Bone marrow (tissue), 2 donors: ENCODE measurements at places on chromosomes 5 and 9.

- DNase-seq = no peak
Observed at GRCh38 chr9:89923961-89924504, 319.2 kb downstream of the GADD45G start.

- DNase-seq = no peak
Observed at GRCh38 chr5:107580889-107581820, 89.6 kb downstream of the EFNA5 start.

GRCh38 chr9:119986713-119987112 is 593.3 kb downstream of the CDK5RAP2 start:
- no peak for DNase-seq

GRCh38 chr5:41772785-41773442 is 97.3 kb downstream of the OXCT1 start:
- no peak for DNase-seq

- no peak for DNase-seq
Observed at GRCh38 chr5:174645677-174646076, 78.7 kb upstream of the MSX2 start.

DNA sequence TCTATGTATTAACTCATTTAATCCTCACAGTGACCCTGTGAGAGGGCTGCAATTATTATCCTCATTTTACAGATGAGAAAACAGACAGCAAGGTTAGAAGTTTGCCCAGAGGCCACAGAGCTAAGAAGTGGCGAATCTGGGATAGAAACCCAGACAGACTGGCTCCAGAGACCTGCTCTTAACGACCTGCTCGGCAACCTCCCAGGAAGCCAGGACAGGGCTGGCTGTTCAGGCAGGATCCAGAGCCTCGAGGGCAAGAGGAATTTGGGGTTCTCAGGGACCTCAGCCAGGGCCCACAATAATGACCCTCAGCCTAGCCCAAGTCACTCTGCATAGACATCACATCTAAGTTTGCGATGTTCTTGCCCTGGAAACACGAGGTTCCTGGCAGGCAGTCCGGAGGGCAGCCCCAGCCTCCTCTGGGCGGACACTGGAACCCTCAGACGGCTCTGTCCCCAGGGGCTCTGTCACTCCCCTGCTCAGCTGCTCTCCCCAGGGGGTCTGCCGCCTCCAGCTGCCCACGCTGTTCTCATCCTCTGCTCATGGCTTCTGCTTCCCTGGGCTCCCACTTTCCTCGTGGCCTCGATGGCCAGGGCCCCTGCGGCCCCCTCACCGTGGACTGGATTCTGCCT is 138.5 kb upstream of the ERCC6L2 start:
- DNase-seq = no peak

GRCh38 chr5:33937707-33938506 is 1.7 kb downstream of the RXFP3 start:
- DNase-seq = no peak

DNA sequence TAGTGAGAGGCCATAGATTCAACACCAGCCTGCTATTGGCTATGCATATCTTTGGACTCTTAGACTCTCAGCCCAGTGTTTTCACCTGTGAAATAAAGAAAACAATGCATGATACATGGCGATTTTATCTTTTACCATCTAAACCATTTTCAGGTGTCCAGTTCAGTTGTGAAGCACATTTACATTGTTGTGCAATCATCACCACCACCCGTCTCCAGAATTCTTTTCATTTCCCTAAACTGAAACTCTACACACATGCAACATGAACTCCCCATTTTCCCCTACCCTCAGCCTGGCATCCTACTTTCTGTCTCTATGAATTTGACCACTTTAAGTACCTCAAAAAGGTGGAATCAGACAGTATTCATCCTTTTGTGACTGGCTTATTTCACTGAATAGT is 420.6 kb downstream of the MED10 start:
- DNase-seq = no peak

DNA sequence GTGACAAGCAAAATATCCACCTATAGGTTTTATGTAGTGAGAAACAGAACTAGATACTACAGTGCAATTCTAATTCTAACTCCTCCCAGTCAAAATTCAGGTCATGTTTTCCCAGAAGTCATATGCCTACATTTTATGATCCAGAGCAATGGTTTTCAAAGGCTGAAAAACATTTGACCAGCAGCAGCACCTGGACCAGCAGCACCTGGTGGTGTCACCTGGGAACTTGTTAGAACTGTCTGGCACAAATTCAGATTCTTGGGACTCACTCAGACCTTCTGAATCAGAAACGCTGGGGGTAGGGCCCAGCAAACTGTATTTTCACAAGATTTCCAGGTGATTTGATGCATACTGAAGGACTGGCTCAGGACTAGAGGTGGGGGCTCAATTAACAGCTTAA is 367.7 kb upstream of the RFX3 start:
- no peak for DNase-seq

DNA sequence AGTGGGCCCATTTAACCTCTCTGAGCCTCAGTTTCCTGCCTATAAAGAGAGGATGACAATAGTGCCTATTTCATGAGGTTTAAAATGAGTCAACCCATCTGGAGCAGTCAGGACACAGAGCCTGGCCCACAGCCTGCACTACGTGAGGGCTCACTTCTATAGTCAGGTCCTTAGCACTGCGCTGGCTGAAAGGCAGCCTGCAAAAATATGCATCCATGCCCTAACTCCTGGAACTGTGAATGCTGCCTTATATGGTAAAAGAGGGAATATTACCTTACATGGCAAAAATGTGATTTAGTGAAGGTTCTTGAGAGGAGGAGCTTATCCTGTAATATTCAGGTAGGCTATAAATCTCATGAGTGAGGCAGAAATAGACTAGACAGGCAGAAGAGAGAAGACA is 98.5 kb downstream of the GABBR2 start:
- DNase-seq = no peak

GRCh38 chr5:122093415-122094180 is 15.5 kb upstream of the LOX start:
- DNase-seq = no peak

DNA sequence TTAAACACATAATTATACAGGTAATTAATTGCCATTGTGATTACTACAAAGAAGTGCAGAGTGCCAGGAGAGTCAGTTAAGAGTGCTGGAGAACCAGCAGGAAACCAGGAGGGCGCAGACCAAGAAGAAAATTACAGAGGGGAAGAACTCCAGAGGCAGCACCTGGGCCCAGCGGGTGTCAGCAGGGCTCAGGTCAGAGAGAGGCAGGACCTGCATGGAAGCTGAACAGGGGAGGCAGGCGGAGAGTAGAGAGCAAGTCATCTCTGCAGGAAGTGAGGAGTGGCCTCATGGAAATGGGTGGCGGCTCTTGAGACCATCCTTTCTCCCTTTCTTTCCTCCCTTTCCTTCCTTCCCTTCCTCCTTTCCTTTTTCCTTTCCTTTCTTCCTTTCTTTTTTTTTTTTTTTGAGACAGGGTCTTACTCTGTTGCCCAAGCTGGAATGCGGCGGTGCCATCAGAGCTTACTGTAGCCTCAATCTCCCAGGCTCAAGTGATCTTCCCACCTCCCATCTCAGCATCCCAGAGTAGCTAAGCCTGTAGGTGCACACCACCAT is 4.0 kb upstream of the ZBTB34 start:
- no peak for DNase-seq

GRCh38 chr5:112385566-112385965 is 33.5 kb downstream of the EPB41L4A start:
- no peak for DNase-seq

DNA sequence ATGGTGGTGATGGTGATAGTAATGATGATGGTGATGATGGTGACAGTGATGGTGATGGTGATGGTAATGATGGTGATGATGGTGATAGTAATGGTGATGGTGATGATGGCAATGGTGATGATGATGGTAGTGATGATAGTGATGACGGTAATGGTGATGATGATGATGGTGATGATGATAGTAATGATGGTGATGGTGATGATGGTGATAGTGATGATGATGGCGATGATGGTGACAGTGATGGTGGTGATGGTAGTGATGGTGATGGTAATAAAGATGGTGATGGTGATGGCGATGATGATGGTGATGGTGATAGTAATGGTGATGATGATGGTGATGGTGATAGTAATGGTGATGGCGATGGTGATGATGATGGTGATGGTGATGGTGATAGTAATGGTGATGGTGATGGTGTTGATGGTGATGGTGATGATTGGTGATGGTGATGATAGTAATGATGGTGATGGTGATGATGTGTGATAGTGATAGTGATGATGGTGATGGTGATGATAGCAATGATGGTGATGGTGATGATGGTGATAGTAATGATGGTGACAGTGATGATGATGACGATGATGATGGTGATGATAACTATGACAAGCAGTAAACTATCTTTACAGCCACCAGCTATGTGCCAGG is 38.6 kb downstream of the PHF2 start:
- DNase-seq = no peak

DNA sequence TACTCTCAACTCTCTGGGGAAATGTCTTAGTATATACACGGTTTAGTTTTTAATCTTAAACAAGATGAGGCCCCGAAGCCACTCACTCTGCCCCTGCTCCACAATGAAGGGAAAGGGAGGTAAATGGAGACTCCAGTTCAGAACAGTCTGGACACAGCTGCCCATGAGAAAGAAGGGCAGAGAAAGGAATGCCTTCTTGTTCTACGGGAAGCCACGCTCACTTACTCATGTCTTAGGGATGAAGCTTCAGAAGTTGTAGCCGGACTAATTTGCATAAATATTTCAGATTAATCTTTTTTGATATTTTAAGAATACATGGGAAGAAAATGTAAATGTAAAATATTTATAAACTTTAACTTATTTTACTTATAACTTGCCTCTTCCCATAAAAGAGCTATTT is 94.0 kb downstream of the COL23A1 start:
- no peak for DNase-seq

- no peak for DNase-seq
Observed at GRCh38 chr5:1703352-1704050, 96.1 kb downstream of the MRPL36 start.

DNA sequence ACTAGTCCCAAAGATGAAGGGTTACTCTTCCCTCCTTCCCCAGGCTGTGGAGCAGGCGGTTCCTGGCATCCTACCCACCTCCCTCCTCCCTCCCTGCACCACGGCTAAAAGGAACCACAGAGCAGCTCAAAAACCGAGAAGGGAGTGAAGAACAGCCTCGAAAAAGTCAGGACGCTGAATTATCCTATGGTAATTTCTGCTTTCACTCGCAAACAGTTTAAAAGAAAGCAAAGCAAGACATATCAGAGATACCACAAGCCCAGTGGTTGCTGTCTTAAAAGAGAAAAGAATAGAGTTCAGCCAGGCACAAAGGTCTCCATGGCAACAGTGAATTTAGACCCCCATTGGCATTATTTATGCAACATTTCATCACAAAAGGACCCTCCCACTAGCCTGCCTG is 315.4 kb downstream of the CTNND2 start:
- DNase-seq = no peak

DNA sequence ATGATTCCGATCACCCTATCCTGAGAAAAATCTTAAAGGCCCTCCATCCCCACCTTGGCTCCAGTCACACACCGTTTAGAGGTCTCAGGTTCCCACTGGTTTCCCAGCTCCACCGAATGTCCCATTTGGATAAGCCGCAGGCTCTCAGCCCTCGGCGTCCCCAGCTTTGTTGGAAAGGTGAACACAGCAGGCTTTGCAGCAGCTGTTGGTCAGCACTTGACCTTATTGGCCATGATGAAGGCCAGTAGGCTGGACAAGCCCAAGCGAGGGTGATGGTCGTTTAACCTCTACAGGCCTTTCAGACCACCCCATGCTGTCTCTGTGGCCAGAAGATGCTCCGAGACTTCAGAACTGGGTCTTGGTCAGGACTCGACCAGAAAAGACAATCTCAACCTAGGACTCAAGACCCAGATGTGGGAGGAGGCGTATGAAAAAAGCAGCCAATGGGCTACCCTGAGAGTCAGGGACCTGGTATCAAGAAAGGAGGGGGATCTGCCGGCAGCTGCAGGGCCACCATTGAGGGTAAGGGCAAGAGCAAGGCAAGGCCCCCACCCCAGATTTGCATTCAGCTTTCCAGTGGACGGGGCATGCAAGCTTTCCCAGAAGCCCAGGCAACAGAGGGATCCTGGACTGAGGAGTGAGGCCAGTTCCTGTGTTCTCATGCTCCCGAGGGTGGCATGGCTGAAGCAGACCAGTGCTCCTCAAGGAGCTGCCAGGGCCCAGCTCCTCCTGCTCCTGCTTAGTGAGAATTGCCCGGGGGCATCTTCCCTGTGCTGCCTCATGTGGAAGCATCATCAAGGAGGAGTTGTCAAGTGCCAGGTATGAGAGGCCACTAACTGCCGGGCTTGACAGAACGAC is 13.4 kb downstream of the UBE2QL1 start:
- no peak for DNase-seq

GRCh38 chr9:127848756-127849504 is 5.5 kb downstream of the ENG start:
- DNase-seq = no peak

DNA sequence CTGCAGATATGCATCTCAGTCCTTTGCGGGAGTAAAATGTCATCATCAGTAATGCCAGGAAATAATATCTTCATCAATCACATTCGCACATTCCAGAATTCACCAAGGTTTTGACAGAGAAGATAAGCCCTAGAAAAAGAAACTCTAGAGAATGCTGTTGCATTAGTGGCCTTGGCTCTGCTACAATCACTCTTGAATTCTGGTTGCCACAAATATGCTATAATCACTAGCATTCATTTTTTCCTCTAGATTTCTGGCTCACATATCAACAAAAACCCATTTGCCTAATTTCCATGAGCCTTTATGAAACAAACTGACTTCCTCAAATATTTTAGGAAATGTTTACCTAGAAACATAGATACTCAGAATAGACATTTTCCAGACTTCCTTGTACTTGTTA is 653.4 kb downstream of the ANXA1 start:
- no peak for DNase-seq

DNA sequence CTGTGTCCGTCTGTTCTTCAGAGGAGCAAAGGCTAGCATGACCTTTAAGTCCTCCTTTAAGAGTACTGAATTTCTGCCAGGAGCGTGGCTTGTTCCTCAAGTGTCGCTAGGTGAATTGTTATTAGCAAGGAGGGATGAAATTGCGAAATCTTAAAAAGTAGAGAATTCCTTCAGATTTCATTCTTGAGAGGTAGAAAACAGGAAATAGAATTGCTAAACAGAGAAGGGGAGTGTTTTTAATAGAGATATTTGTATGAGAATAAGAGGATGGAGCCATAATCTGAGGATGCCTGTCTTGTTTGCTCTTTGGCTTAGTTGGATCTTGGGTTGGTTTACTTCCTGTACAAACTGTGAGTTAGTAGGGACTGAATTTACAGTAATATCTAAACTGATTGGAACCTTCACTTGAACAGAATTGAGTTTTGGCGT is 39.2 kb downstream of the EXOSC2 start:
- no peak for DNase-seq

DNA sequence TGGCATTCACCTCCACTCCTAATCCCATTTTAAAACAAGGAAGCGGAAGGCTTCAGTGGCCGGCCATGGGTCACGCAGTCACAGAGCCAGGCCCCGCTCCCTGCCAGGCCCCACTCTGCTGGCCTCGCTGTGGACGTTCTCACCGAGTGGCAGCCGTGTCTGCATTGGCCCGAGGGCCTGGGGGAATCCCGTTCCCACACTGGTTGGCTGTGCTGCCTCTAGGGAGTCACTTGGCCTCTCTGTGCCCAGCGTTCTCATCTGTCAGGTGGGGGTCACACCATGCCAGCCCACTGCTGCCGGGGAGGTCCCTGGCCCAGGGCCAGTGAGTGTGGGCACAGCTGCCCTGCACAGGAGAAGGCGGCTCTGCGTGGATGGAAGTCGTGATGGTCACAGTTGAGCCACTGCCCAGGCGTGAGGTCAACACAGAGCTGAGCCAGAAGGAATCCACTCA is 13.4 kb upstream of the SLC9A3 start:
- no peak for DNase-seq

- no peak for DNase-seq
Observed at GRCh38 chr9:128892221-128892921, 10.4 kb downstream of the LRRC8A start.

GRCh38 chr5:152542741-152543140 is 137.7 kb upstream of the NMUR2 start:
- DNase-seq = no peak
